ENCODE measurements at places on chromosomes 6 and 20. TPM values are rescaled to one million over a fixed set of nuclear protein-coding genes. Genes with fewer than 3 reads are reported as not detected.
A peak's percentile ranks its signal among the peaks of the same experiment; 100 is the strongest.

KIF6 gene
- total RNA-seq, result not detected

MOG gene
- total RNA-seq, result not detected

- no peak for DNase-seq
Measured at GRCh38 chr6:150894935-150895552, 29.5 kb downstream of the MTHFD1L start.

- no peak for DNase-seq
Measured at GRCh38 chr6:626236-626635, 30.7 kb downstream of the HUS1B start.

GRCh38 chr6:99836471-99836870 is 157.6 kb downstream of the MCHR2 start:
- no peak for DNase-seq

DNA sequence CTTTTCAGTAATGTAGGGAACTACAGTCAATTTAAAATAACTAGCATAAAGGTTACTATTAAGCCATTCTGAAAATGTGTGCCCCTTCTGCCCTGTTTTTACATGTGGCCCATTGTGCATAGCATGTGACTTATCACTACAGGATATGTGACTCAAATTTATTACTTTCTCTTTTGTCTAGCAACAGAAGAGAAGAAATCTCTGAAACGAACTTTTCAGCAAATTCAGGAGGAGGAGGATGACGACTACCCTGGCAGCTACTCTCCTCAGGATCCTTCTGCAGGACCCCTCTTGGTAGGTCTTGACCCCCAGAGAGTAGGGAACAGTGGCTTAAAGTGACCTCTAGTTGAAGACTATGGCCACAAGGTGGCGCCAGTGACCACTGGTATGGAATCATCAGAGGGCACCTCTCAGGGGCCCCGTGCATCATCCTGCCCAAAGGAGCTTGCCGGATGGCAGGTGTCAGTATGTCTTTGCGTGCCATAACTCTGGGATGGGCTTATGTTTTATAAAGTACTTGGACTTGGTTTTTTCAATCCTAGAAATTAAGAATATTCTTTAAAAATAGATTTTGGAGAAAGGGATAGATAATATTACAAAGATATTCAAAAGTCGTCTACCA is 23.9 kb downstream of the RPRD1B start:
- DNase-seq, result peak; percentile 83

- no peak for DNase-seq
Measured at GRCh38 chr6:112298021-112298745, 43.8 kb upstream of the LAMA4 start.

GRCh38 chr20:12112089-12112474 is 194.4 kb downstream of the BTBD3 start:
- DNase-seq, result no peak

- DNase-seq, result no peak
Measured at GRCh38 chr20:37390891-37391525, 45.1 kb downstream of the SRC start.

DNA sequence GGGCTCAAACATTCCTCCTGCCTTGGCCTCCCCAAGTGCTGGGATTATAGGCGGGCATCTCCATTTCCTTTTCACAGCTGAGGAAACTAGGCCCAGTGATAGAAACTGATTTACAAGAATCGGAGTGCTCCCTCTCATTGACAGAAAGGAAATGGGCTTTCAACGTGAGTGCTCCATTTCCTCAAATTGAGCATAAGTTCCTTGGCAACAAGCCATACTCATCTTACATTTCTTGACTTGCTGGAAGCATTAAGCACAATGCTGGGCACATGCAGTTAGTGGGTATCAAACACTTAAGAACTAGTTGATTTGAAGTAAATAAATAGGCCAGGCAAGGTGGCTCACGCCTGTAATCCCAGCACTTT is 54.7 kb downstream of the FGD2 start:
- DNase-seq, result no peak

- no peak for DNase-seq
Measured at GRCh38 chr6:35296931-35297600, 552 bp upstream of the DEF6 start.

- no peak for DNase-seq
Measured at GRCh38 chr6:122947355-122947754, 48.7 kb upstream of the CLVS2 start.

DNA sequence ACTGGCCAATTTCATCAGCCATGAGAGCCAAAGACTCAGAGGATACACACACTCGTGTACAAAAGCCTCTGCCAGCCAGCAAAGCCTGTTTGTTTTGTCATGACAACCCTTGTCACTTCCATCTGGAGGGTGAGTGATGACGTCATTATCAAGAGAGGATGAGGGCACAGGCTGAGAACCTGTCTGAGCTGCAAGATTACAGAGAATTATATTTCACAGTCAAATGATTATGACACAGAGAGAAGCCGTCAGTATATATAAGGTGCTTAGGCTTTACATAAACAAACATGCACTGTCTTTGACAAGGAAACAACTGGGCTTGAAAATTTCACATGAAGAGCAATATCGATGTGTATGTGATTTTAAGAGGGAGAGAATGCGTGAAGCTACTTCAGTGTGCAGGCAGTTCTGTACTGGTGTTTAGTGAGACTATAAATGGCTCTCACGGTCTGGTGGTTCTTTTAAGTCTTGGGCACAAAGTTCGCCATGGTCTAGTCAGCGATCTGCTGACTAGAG is 36.5 kb upstream of the BCLAF1 start:
- DNase-seq, result no peak

GRCh38 chr20:4728120-4728760 is 6.5 kb downstream of the PRND start:
- DNase-seq, result no peak

DNA sequence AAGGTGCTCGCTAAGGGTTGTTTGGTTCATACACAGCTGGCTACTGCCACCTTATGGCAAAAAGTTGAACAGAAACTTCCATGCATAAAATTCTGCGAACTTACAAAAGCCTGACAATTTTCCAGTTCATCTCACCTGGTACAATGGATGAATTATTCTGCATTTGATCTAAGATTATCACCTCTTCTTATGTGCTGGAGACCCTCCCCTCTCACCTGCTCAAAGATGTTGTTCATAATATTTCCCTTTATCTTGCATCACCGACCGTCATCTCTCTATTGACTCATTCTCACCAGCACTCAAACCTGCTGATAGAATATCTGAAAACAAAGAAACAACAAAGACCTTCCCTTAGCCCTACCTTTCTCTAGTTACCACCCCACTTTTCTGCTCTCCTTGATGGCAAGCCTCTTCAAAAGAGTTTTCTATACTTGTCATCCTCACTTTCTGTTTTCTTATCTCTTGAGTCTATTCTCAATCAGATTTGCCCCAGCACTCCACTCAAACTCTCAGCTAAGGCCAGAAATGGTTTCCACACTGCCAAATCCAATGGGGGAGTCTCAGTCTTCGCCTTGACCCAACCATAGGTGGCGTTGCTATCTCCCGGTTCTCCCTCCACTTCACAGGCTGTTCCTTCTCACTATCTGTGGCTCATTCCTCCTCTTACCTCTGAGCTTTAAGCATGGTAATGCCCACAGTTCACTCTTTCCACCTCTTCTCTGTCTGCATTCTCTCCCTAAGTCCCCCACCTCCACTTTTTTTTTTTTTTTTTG is 25.8 kb downstream of the SNRNP48 start:
- DNase-seq, result peak; percentile 46
